IMR-90 (cell line): ENCODE measurements at places on chromosomes 13 and 19. TPM values are rescaled to one million over a fixed set of nuclear protein-coding genes. Genes with fewer than 3 reads are reported as not detected.

DNA sequence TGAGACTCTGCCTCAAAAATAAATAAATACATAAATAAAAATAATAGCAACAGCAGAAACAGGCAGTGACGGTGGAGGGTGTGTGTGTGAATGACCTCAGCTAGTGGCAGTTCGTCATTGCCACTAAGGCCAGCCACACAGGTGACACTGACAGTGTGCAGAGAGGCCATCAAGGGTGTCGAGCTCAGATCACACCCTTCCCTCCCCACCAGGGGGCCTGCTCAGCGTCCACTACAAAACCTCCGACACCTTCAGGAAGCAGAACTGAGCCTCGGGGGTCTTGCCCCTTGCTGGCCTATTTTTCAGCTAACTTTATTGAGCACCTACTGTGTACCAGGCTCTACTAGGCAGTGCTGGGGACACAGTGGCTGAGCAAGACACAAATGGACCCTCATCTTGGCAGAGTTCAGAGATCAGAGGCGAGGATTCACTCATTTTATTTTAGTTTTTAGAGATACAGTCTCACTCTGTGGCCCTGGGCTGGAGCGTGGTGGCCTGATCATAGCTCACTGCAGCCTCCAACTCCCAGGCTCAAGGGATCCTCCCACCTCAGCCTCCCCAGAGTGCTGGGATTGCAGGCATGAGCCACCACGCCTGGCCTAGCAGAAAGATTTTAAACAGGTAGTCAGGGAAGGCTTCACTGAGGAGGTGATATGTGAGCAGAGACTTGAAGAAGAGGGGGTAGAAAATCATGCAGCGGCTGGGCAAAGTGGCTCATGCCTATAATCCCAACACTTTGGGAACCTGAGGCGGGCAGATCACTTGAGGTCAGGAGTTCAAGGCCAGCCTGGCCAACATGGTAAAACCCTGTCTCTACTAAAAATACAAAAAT, 30.3 kb upstream of the SEMA6B start:
- H3K36me3 ChIP-seq = no peaks in the 10 kb centered on the region
- peaks cover 39% of the 10 kb centered on the region for H3K27me3 ChIP-seq
- no peak for DNase-seq

DNA sequence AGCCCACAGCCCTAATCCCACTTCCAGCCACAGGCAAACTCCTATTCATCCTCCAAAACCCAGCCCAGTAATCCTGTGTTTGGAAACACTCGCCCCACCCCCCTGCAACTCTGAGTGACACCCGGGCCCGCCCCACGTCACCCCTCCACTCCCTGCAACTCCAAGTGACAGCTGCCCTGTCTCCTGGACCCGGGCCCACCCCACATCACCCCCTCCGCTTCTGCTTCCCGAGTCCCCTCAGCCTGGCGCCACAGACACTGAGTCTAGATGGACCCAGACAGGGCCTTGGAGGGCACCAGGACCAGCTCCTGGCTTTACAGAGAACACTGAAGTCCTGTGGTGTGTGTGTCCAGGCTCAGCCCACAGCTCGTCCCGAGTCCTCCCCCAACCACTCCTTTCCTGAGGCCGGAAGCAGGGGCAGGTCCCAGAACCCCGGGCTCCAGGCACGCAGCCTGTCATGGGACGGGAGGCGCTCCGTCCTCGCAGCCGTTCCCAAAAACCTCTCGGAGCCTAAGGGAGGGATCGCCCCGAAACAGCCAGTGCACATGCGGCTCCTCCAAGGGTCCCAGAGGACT, 7.7 kb downstream of the REXO1 start:
- H3K4me3 ChIP-seq = no peak overlapping the region
- DNase-seq = no peak
- peaks cover 6% of the 10 kb centered on the region for H3K36me3 ChIP-seq
- H3K27me3 ChIP-seq = no peaks in the 10 kb centered on the region
- H3K4me1 ChIP-seq = no peaks in the 10 kb centered on the region
- H3K27ac ChIP-seq = no peak overlapping the region

- peaks cover 2% of the 10 kb centered on the region; the same call in 1 of the 2 replicates for H3K27me3 ChIP-seq
- DNase-seq = peak; percentile 87
- no peak overlapping the region for H3K27ac ChIP-seq
These were observed 47.0 kb upstream of the PNMA8B start for GRCh38 chr19:46542428-46543230.

DNA sequence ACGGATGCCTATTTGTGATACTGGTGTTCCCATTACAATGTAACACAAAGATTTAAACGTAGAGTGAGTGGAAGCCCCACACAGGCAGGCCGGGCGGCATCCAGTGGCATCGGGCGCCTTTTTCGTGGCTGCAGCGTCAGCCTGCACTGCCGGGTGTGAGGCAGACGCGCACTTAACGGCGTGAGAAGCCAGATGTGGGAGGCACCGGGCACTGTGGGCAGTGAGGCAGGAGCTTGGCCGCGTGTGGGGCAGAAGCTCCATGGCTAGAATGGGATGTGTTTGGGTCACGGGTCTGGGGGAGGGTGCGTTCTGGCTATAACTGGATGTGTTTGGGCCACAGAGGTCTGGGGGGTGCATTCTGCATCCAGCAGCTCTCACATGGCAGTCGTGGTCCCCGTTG, 63.1 kb upstream of the F7 start:
- H3K36me3 ChIP-seq = no peaks in the 10 kb centered on the region
- no peak for DNase-seq
- no peak overlapping the region for H3K4me3 ChIP-seq
- H3K27ac ChIP-seq = no peak overlapping the region
- peaks cover 50% of the 10 kb centered on the region for H3K27me3 ChIP-seq
- H3K4me1 ChIP-seq = no peaks in the 10 kb centered on the region

PRR19 gene
- 0.28 and 0.36 TPM in 2 replicates for total RNA-seq

- peak overlapping the region; percentile 98 for H3K4me3 ChIP-seq
- H3K36me3 ChIP-seq = peaks cover 2% of the 10 kb centered on the region; the same call in 1 of the 2 replicates
- H3K27me3 ChIP-seq = no peaks in the 10 kb centered on the region
- peak; percentile 7 for DNase-seq
These were observed 752 bp downstream of the ZMYM5 start for GRCh38 chr13:19862481-19863313.

DNA sequence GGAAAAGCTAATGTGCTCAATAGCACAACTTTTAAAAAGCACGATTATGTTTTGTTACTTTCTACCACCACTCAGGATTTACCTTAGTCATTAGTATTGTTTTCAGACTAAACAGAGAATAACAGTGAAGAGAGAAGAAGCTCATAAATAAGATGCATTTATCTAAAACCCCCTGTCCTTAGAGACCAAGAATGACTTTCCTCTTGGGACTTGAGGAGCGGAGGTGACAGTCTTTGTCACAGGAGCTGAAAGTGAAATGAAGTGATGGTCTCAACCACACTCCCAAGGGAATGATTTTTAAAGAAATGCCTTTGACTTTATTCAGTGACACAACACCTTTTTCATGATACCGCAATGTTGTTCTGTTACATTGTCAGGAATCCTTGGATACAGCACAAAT, 190.6 kb upstream of the NBEA start:
- H3K27me3 ChIP-seq = no peaks in the 10 kb centered on the region
- no peak overlapping the region for H3K27ac ChIP-seq
- H3K4me1 ChIP-seq = no peaks in the 10 kb centered on the region
- no peak overlapping the region for H3K4me3 ChIP-seq
- DNase-seq = no peak

GRCh38 chr19:6423499-6424194, 964 bp downstream of the KHSRP start:
- H3K27me3 ChIP-seq = no peaks in the 10 kb centered on the region
- peak; percentile 42 for DNase-seq
- H3K4me1 ChIP-seq = peaks cover 2% of the 10 kb centered on the region; the same call in 1 of the 2 replicates

GRCh38 chr19:17359905-17360800, 17.0 kb downstream of the PLVAP start:
- H3K27ac ChIP-seq = no peak overlapping the region
- DNase-seq = no peak
- no peaks in the 10 kb centered on the region for H3K4me1 ChIP-seq
- H3K36me3 ChIP-seq = no peaks in the 10 kb centered on the region

ZIC5 gene
- total RNA-seq = not detected in 2 replicates

DNA sequence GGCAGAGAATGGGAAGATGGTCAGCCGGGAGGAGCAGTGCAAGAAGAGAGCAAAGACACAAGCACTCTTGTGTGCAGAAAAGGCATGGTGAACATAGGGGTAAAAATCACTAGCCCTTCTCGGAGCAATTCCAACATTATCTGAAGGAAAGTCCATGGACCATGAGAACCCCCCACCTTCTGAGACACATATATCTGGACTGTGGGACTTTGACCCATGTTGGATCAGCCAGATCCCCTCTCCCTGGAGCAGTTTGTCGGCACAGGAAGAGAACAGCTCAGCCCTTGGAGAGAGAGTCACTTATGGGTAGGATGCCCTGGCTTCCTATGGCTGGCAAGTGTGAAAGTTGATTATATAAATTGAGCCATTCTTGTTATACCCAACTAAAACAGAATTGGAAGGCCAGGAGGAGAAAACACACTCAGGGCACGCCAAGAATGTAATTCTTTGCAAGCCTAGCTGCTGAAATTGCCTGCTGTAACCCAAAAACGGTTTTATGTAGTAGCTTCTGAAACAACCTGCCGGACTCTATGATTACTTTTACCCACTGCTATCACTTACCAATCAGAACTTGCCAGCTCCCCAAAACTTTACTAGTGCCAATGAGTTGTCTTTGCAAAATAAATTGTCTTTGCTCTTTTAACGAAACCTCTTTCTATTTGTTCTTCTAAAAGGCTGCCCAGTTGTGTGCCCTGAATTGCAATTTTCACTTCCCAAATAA, 62.8 kb upstream of the ZNF599 start:
- no peak overlapping the region for H3K27ac ChIP-seq
- no peak overlapping the region for H3K4me3 ChIP-seq
- no peaks in the 10 kb centered on the region for H3K36me3 ChIP-seq
- H3K4me1 ChIP-seq = no peaks in the 10 kb centered on the region
- DNase-seq = no peak

DNA sequence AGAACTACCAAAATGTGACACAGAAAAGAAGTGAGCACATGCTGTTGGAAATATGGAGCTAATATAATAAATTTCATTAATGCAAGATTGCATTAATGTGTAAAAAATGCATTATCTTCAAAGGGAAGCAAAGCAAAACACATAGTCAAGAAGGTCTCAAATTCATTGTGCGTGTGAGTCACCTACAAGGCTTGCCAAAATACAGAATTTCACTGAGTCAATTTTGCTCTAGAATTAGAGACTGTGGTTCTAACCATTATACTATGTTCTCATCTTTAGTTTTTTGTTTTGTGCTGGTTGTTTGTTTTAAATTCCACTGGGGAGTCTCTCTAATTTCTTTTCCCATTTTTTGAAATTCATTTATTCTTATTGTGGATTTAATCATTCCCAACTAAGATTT, 149.8 kb upstream of the SLITRK1 start:
- no peak overlapping the region for H3K4me3 ChIP-seq
- H3K4me1 ChIP-seq = no peaks in the 10 kb centered on the region
- no peak for DNase-seq
- H3K36me3 ChIP-seq = no peaks in the 10 kb centered on the region

NDFIP2 gene
- total RNA-seq = 25.8 and 48.9 TPM in 2 replicates

GRCh38 chr19:52690369-52691214, 44.3 kb downstream of the ZNF611 start:
- peaks cover 7% of the 10 kb centered on the region for H3K4me1 ChIP-seq
- DNase-seq = peak; percentile 93
- H3K27ac ChIP-seq = peak overlapping the region; percentile 96
- peak overlapping the region; percentile 79 for H3K4me3 ChIP-seq
- 0 out of 2 replicates have a peak, but pooled peaks cover 2% of the 10 kb centered on the region for H3K36me3 ChIP-seq

GRCh38 chr19:788983-789700, 8.1 kb upstream of the PTBP1 start:
- H3K4me1 ChIP-seq = peaks cover 2% of the 10 kb centered on the region; the same call in 1 of the 2 replicates
- no peaks in the 10 kb centered on the region for H3K36me3 ChIP-seq
- H3K27ac ChIP-seq = no peak overlapping the region
- no peaks in the 10 kb centered on the region for H3K27me3 ChIP-seq
- H3K4me3 ChIP-seq = no peak overlapping the region

NCCRP1 gene
- not detected in 2 replicates for total RNA-seq

DNA sequence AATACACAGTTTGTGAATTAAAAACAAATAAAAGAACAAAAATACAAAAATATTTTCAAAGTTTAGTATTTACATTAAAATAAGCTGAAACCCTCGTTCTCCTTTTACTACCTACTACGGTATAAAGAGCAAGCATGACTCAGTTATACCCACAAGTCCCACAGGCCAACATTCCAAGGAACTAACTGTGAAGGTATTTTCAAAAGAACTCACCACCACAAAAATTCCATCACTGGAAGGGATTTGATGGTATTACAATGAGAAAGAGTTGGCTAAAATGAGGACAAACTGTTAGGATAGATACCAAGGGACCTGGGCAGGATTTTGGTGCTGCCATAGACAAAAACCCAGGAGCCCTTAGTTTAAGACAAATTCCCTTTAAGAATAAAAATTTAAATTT, 122.7 kb downstream of the TBC1D4 start:
- no peaks in the 10 kb centered on the region for H3K27me3 ChIP-seq
- peak; percentile 94 for DNase-seq
- no peak overlapping the region for H3K27ac ChIP-seq
- no peak overlapping the region for H3K4me3 ChIP-seq
- H3K4me1 ChIP-seq = peaks cover 8% of the 10 kb centered on the region; the same call in 1 of the 2 replicates
- no peaks in the 10 kb centered on the region for H3K36me3 ChIP-seq

DNA sequence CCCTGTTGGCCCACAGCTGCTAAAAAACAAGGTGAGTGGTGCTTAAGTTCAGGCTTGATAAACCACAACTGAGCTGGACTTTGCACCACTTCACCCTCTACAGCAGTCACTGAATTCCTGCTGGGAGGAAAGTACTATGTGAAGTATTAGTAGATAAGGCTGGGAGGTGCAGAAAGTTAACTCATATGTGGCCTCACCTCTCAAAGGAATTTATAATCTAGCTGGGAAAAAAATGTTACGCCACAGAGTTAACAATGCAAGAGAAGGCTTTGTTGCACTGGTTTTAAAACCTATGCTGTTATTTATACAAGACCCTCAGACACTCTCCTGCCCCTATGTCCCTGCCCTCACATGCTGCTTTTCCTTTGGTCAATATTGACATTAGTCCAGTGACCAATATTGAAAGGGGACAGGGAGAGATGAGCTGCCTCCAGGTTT, 60.9 kb downstream of the LIG4 start:
- no peaks in the 10 kb centered on the region for H3K36me3 ChIP-seq
- H3K27ac ChIP-seq = no peak overlapping the region
- H3K27me3 ChIP-seq = peaks cover 4% of the 10 kb centered on the region
- H3K4me3 ChIP-seq = no peak overlapping the region

MAP4K1 gene
- total RNA-seq = not detected in 2 replicates

NKPD1 gene
- total RNA-seq = under 0.01 TPM in 2 replicates

- no peak for DNase-seq
- H3K27me3 ChIP-seq = no peaks in the 10 kb centered on the region
- H3K4me3 ChIP-seq = no peak overlapping the region
- no peak overlapping the region for H3K27ac ChIP-seq
- H3K36me3 ChIP-seq = no peaks in the 10 kb centered on the region
- H3K4me1 ChIP-seq = no peaks in the 10 kb centered on the region
These were observed 77.9 kb upstream of the UQCRFS1 start for GRCh38 chr19:29290853-29291252.

GRCh38 chr19:5786593-5787408, 2.3 kb upstream of the PRR22 start:
- no peak overlapping the region for H3K27ac ChIP-seq
- 0 out of 2 replicates have a peak, but pooled peaks cover 2% of the 10 kb centered on the region for H3K4me1 ChIP-seq
- no peaks in the 10 kb centered on the region for H3K27me3 ChIP-seq
- H3K4me3 ChIP-seq = no peak overlapping the region
- H3K36me3 ChIP-seq = peaks cover 47% of the 10 kb centered on the region

BRME1 gene
- total RNA-seq = 0.18 and 0.28 TPM in 2 replicates

ZNF599 gene
- 3.4 and 4.2 TPM in 2 replicates for total RNA-seq

GRCh38 chr13:33806470-33807248, 11.3 kb upstream of the RFC3 start:
- DNase-seq = no peak
- no peaks in the 10 kb centered on the region for H3K4me1 ChIP-seq
- no peak overlapping the region for H3K4me3 ChIP-seq
- H3K27me3 ChIP-seq = peaks cover 7% of the 10 kb centered on the region
- H3K36me3 ChIP-seq = no peaks in the 10 kb centered on the region
- H3K27ac ChIP-seq = no peak overlapping the region

POSTN gene
- 31.9 and 32.6 TPM in 2 replicates for total RNA-seq
